Myometrial cell (primary cell): ENCODE measurements at places on chromosomes 12 and 14. TPM values are rescaled to one million over a fixed set of nuclear protein-coding genes. Genes with fewer than 3 reads are reported as not detected.

TAS2R10 gene
- not detected in 2 replicates for total RNA-seq

ACOT4 gene
- total RNA-seq, result 0.53 and 1.2 TPM in 2 replicates

TSPAN19 gene
- total RNA-seq, result not detected in 2 replicates

MEG3 gene
- total RNA-seq, result 53.3 and 73.5 TPM in 2 replicates

ASCL1 gene
- total RNA-seq, result not detected in 2 replicates

CLEC9A gene
- total RNA-seq, result not detected in 2 replicates
